ENCODE measurements at places on chromosomes 4 and X.

GRCh38 chrX:47145395-47146120 lies 537 bp downstream of the RBM10 start:
- no peak for DNase-seq

- peak; percentile 20 for DNase-seq
These were observed 237.3 kb downstream of the USP46 start for GRCh38 chr4:52421811-52422213.

- DNase-seq: peak; percentile 1
These were observed 8.7 kb upstream of the TECRL start for GRCh38 chr4:64417974-64418373.

DNA sequence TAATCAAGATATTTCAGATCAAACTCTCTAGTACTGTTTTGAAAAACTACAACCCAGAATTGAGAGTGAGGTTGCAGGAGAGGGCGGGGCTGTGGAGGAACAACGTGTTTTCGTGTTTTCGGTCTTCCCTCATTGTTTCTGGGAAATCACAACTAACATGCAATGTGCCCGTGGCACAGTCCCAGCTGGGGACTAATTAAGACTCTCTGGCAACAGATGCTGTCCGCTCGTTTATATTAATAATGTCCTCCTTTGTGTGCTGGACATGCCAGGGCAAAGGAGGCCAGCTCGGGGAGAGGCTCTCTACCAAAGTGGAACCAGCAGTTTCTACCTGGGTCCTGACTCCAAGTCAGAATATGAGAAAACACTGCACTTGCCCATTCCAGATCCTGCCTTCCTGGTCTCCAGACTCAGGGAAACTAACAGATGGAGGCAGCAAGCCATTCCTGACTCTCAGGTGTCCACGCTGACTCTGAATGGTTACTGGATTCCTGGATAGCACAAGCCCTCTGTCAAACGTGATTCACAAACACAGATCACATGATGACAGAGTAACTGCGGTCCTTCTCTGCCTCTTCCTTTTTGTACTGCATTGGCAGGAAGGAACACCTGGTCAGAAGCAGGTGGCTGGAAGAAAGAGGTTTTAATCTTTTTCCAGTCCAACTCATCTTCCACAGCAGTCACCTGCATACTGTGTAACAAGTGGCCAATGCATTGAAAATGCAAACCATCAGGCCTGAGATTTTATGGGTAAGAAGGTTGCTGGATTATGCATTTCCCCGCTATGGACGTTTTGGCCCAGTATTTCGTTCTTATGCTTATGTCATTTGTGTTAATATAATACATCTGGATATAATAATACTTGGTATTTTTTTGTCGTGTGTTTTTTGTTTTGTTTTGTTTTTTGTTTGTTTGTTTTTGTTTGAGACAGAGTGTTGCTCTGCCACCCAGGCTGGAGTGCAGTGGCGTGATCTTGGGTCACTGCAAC lies 65.0 kb downstream of the COQ2 start:
- DNase-seq: no peak

GRCh38 chrX:7170898-7171297 lies 22.9 kb upstream of the PUDP start:
- no peak for DNase-seq

DNA sequence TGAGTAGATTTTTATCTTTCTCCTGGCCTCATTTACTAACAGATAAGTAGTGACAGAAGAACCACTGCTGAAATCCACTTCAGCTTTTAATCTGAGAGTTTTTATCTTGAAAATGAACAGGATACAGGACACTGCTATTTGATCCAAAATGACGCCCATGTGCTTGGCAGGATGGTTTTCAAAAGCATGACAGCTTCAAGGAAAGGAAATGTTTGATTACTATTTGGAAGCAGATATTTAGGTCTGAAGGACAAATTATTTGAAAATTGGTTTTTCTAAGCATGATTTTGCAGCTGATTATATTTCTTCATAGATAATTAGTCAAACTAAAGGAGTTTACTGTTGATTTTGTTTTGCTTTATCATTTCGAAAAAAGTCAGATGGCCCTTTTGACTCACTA lies 11.1 kb downstream of the PACRGL start:
- no peak for DNase-seq

GRCh38 chrX:46588263-46588662 lies 14.7 kb downstream of the CHST7 start:
- peak; percentile 86 for DNase-seq

DNA sequence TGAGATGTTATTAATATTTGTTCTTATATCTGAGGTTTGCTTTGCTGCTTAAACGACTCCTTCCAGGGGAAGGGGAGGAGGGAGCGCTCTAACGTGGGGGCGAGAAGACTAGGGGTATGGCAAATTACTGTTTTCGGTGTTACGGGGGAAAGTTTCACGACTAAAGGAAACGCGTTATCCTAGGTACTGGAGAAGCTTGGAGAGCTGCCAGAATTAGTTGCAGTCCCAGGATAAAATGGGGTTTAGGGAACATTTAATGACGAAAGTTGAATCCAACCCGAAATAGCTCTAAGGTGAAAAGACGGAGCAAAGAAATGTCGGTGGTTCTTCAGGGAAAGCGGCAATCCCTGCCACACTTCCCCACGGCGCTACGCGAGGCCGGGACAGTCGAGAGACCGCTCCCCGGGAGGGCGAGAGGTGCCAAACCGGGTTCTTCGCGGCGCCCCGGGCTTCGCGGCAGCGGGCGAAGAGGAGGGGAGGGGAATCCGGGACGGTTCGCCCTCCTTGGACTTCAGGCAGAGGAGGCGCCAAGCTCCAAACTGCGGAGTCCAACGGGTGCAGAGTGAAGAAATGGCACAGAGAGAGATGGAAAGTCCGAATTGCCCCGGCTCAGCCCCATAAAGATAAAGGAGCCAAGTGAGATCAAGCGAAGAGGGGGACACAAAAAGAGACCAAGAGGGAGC lies 724 bp downstream of the THOC2 start:
- peak; percentile 13 for DNase-seq

DNA sequence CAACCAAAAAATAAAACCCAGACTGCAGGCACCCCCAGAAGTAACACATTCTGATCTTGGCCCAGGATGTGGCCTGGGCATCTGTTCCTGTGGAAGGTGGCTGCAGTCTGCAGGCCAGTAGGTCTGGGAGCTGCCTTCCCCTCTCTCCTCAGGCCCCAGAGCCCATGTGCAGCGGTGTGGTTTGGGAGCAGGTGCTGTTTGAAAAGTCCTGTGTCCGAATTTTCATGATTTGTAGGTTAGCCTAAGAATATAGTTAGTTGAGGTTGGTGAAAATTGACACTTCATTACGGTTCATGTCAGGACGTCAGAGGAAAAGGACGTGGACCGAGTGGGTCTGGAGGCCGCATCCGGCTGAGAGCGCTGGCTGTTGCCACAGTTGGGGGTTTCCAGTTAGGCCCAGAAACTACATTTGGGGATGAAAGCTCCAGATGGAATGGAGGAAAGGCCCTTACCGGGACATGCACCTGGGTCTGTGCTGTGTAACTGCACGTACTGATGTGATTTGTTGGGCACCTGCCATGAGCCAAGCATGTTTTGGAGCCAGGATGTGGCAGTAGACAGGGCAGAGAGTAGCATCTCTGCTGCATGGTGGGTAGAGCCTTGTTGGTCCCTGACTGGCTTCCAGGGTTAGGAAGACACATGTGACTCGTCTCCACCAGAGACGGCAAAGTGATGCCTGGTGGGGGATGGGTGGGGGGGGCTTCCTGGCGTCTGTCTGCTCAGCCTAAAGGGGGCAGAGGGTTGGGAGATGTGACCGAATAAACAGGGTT lies 21.7 kb upstream of the HGFAC start:
- DNase-seq: peak; percentile 7

DNA sequence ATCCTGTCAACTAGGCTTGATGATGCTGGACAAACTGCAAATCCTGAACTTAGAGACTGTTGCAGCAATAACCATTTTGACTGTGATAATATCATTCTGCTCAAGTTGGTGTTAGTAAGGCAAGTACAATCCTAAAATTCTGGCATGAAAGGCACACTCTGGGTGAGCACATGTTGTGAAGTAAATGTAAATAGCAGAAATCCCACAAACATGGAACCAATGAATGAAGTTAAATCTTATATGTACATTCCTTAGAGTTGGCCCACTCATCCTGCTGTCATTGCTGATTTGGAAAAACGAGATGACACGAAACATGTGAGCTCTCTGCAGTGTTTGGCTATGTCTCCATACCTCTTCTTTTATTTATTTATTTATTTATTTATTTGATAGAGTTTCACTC lies 21.0 kb downstream of the RBM47 start:
- DNase-seq: peak; percentile 88

DNA sequence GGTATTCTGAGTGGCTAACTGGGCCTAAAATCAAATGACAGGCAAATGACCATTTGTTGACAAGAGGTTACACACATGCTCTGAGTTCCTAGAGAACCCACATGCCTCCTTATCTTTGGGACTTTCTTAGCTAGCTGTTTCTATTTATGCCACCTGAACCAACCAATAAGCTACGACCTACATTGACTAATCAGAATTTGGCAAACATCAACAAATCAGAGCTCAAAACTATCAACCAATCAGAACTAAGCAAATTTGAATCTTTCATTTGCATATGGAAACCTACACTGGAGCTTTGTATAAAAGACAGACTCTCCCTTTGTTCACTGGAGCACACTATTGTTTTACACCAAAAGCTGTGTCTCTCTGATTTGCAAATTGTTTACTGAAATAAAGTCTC lies 192.0 kb downstream of the CXXC4 start:
- DNase-seq: no peak

DNA sequence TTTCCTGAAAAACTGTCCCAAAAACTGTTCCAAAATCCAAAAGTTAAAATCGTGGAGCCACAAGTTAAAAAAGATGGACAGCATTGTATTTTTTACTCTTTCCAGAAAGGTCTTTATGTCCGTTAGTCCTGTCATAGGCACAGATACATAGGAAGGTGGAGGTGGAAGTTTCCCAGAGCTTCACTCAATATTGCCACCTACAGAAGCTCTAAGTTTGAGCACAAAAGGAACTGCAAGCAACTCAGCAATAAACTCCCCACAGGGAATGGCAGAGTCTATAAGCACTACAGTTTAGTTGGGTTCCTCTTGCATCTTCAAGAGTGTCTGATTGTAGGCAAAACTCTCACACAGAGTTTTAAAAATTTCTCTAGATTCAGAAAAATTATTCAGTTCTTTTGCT lies 22.0 kb upstream of the UGT2B4 start:
- DNase-seq: no peak

GRCh38 chr4:4412641-4413372 lies 25.9 kb downstream of the NSG1 start:
- no peak for DNase-seq

DNA sequence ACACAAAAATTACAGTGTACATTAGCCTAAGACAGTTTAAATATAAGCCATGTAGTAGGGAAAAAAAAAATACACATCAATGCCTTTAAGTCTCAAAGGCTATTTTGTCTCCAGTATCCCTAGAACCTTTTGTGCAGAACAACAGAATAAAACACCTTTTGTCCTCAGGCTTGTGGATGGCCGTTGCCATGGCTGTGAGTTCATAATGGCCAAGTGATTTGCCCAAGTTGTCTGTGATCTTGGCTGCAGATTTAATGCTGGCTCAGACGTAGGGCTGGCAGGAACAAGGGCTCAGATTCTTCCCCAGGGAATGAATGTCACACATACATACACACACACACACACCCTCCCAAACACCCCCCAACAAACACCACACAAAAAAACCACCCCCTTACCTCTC lies 25.3 kb downstream of the GPM6B start:
- DNase-seq: no peak

DNA sequence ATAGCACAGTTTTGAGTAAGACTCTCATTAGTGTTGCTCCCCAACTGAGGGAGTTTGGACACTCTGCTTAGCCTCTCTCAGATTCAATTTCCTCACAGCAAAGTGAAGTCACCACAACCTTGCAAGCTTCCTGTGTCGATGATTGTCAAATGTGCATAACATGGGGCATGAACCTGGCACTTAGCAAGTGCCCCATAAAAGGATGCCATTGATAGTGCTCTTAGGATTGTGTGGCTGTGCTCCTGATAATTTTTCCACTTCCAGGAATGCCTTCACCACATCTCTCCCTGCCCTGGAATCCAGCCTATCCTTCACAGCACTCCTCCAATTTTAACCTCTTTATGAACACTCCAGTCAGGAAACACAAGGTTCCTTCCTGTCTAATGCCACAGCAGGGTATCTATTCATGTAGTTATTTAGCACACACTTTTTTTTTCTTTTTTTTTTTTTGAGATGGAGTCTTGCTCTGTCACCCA lies 309.4 kb downstream of the PPP3CA start:
- DNase-seq: peak; percentile 7

DNA sequence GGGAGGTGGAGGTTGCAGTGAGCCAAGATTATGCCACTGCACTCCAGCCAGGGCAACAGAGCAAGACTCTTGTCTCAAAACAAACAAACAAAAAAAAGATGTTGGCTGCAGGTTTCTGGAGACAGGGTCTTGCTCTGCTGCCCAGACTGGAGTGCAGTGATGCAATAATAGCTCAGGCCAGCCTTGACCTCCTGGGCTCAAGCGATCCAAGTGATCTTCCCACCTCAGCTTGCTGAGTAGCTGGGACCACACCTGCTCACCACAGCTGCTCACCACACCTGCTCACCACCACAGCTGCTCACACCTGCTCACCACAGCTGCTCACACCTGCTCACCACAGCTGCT lies 29.9 kb upstream of the CPLX1 start:
- no peak for DNase-seq

DNA sequence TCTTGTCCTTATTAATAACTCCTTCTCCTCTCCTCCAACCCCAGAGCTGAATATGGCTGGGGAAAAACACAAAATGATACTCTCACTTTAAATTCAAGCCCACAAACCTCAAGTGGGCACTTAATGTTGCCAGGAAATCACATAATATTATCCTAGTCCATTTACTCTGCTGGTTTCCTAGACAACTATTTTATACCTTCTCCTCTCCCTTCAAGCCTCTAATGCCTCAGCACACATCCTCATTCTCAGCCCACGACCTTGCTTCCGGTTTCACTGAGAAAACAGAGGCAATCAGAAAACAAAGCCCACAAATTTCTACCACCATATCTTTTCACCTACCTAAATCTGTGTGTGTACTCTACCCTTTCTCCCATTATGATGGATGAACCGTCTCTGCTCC lies 12.1 kb upstream of the CLCN5 start:
- DNase-seq: no peak

- DNase-seq: no peak
These were observed 17.2 kb upstream of the HMX1 start for GRCh38 chr4:8888856-8889255.

DNA sequence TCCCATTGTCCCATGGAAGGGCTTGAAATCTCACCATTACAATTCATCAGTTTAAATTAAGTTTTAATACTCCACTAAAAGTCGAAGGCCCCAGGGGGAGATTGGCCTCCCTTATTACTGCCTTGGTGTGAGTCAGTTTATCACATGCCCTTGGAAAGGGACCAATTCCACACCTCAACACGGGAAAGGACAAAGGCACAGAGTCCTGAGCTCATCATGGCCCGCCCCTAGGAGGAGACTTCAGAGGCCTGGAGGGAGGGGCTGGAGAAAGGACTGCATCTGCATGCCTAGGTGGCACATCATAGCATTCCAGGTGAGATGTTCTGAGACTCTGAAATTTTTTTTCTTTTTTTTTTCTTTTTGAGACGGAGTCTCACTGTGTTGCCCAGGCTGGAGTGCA lies 2.8 kb upstream of the SEL1L3 start:
- DNase-seq: peak; percentile 31

GRCh38 chr4:110184140-110184790 lies 14.2 kb downstream of the ELOVL6 start:
- DNase-seq: peak; percentile 66

GRCh38 chr4:17701882-17702281 lies 79.5 kb downstream of the FAM184B start:
- DNase-seq: no peak
